ENCODE measurements at places on chromosomes 2 and 18. TPM values are rescaled to one million over a fixed set of nuclear protein-coding genes. Genes with fewer than 3 reads are reported as not detected.

Gene POTEI
- not detected for total RNA-seq

DNA sequence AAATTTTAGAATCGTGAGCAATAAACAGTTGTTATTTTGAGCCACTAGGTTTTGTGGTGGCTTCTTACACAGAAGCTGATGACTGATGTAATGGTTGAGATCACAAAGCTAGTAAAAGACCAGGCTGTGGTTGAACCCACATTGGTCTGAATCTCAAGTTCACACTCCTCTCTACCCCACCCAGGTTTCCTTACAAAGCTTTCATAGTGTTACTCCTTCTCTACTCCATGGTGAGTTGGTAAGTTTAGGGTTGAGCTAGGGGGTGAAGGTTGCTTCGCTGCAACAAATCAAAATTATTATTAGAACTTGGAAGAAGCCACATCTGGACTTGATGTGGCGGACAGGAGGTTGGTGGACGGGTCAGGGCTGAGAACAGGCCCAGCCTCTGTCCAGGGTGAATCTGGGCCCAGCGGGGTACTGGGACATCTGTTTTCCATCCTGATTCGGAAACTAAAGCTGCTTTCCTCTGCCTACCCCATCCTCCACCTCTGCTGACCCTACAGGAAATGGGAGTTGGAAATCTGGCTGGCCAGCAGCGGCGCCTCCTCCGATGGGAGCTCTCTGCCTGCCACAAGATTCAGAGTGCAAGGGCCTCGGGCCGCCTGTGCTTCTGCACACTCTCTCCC lies 86.3 kb downstream of the ZFP36L2 start:
- DNase-seq: peak; percentile 47
- H3K27me3 ChIP-seq: no peaks in the 10 kb centered on the region
- no peak overlapping the region for H3K4me3 ChIP-seq
- peak overlapping the region; percentile 41 for H3K27ac ChIP-seq
- no peaks in the 10 kb centered on the region for H3K36me3 ChIP-seq

DNA sequence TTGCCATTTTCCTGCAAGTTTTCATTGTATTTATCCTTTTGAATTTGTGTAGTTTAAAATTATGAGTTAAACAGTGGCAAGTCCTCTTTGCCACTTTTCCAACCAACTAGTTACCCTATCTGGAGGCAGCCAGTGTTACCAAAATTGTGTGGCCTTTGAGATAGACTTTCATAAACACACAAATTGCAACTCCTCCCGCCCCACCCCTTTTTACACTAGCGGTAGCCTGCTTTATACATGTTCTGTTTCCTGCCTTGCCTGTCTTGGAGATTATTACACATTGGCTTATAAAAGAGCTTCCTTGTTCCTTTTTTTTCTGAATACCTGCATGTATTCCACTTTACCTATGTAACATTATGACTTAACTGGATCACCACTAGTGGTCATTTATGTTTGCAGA lies 56.5 kb downstream of the RPIA start:
- H3K27me3 ChIP-seq: no peaks in the 10 kb centered on the region
- no peaks in the 10 kb centered on the region for H3K4me1 ChIP-seq
- DNase-seq: no peak
- no peak overlapping the region for H3K27ac ChIP-seq

DNA sequence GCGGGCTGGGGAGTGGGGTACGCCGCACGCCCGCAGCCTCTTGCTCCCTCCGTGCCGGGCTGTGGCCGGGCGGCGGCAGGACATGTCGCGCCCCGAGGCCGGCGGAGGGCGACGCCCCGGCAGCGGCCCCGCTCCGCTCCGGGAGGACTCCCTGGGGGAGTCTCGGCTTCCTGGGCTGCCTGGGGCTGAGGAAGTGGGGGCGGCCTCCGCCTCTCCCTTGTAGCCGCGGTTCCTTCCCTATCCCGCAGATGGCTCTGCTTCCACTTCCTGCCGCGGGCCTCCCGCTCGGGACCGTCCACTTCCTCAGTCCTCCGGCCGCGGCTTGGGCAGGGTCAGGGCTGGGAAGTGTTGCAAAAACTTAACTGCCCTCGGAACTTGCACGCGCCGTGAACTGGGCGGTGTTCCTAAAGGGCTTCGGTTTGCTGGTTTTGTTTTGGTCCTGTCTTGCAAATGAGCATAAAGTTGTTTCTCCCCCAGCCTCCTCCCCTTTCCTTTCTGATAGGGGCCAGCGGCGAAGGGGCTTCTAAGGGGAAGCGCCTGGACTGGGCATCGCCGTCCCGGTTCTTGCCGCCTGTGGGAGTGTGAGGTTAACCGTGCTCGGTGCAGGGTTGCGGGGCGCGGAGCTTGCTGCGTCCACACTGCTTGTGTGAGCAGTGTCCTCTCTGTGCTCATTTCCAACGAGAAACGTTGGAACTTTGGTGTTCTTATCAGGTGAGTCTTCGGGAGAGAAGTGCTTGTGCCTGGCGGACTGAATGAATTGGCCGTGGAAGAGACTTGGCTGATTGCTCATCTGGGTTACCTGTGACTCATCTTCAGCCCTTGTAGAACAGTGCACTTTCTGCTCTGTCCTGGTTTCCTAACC lies 600 bp downstream of the RALB start:
- H3K4me3 ChIP-seq: peak overlapping the region; percentile 71
- H3K27ac ChIP-seq: peak overlapping the region; percentile 93
- no peaks in the 10 kb centered on the region for H3K4me1 ChIP-seq
- no peaks in the 10 kb centered on the region for H3K36me3 ChIP-seq
- no peaks in the 10 kb centered on the region for H3K27me3 ChIP-seq

DNA sequence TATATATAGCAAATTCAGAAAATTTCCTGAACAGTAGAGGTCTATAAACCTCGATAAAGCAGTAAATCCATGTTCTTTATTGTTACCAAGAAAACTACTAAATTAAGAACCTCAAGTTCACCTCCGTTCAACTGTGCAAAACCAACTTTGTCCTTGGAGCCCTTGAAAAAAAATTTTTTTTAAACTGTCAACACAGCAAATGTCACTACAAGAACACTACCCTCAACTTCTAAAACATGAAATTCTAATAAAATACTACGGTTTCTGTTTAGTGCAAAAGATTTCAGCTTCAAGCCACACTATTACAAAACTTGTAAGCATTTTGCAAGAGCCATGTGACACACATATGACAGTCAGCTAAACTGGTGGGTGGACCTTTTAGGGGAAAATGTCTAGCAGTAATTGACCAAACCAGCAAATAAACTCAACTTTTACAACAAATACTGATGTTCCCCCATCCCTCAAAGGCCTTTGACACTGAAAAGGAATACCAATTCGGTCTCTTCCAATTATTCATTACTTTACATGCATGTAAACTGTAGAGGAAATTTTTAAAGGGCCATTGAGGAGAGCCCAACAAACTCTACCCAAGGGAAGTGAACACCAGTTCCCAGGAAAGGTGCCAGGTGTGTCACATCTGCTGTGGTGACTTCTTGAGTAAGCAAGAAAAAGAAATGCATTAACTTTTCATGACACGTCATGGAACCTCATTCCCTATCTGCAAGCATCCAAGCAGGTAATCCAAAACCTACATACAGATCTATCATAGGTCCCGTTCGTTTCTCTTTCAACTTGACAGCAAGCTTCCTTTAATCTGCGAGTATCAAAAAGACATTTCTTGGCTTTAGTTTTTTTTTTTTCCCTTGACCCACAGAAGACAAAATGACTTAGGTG lies 1.4 kb downstream of the RAB1A start:
- DNase-seq: no peak
- H3K27ac ChIP-seq: peak overlapping the region; percentile 98
- H3K27me3 ChIP-seq: no peaks in the 10 kb centered on the region
- peak overlapping the region; percentile 96 for H3K4me3 ChIP-seq
- H3K4me1 ChIP-seq: no peaks in the 10 kb centered on the region

GRCh38 chr18:6435731-6436130 lies 21.0 kb upstream of the L3MBTL4 start:
- no peaks in the 10 kb centered on the region for H3K27me3 ChIP-seq
- H3K36me3 ChIP-seq: no peaks in the 10 kb centered on the region
- H3K27ac ChIP-seq: no peak overlapping the region
- H3K4me1 ChIP-seq: no peaks in the 10 kb centered on the region
- DNase-seq: no peak
- H3K4me3 ChIP-seq: no peak overlapping the region

GRCh38 chr2:202278944-202279343 lies 13.4 kb downstream of the NOP58 start:
- no peaks in the 10 kb centered on the region for H3K36me3 ChIP-seq
- H3K27ac ChIP-seq: no peak overlapping the region
- H3K27me3 ChIP-seq: no peaks in the 10 kb centered on the region
- peaks cover 3% of the 10 kb centered on the region for H3K4me1 ChIP-seq
- H3K4me3 ChIP-seq: no peak overlapping the region
